ENCODE measurements at places on chromosomes 6 and 20.

- no peak for DNase-seq
Observed at GRCh38 chr20:25619514-25619913, 4.3 kb downstream of the NANP start.

- DNase-seq: no peak
Observed at GRCh38 chr20:64053841-64054661, 4.6 kb upstream of the SOX18 start.

DNA sequence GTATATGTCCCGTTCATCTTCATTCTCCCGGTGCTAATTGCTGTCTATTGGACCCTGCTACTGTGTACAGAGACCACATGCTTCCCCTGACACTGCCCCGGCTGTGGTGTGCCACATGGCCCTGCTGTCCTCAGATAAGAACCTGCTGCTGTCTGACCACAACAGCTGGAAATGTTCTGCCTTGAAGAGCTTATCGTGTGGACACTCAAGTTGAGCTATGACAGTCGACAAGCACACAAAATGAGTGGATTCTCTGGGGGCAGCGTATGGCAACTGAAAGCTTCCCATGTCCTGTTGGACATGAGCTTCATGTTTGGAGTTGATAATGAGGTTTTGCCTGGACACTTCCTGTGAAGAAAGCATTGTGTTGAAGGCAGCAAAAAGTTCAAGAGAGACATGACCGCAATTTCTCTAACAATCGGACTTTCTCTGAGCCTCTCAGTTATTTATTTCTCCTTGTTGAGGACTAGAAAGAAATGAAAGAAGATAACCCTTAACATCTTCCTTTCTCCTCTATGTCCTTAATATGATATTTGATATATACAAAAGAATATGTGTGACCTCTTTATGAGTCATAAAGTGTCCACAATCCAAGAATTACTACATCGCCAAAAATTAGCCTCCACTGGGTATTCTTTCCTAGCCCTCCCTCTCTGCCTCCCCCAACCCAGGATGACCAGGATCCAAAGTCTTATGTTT lies 187.1 kb upstream of the TCF21 start:
- peak; percentile 12 for DNase-seq

- no peak for DNase-seq
Observed at GRCh38 chr20:60256811-60257210, 298.6 kb downstream of the CDH26 start.

- peak; percentile 77 for DNase-seq
Observed at GRCh38 chr20:5535125-5535756, 215.0 kb upstream of the SHLD1 start.

GRCh38 chr6:36847991-36848390 lies 8.7 kb upstream of the CPNE5 start:
- no peak for DNase-seq

DNA sequence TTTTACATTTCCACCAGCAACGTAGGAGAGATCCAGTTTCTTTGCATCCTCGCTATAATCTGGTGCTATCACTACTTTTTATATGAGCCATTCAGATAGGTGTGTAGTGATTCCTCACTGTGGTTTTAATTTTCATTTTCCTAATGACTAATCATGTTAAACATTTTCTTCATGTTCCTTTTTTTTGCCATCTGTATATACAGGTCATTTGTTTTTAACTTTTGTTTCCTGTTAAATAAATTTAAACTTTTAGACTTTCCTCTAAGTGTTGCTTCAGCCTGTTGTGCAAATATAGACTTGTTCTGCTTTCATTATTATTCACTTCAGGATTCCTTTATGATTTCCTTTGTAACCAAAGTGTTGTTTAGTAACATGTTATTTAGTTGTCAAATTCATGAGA lies 697.4 kb downstream of the PTPRT start:
- no peak for DNase-seq

GRCh38 chr20:23404196-23404595 lies 17.1 kb downstream of the NAPB start:
- peak; percentile 30 for DNase-seq

DNA sequence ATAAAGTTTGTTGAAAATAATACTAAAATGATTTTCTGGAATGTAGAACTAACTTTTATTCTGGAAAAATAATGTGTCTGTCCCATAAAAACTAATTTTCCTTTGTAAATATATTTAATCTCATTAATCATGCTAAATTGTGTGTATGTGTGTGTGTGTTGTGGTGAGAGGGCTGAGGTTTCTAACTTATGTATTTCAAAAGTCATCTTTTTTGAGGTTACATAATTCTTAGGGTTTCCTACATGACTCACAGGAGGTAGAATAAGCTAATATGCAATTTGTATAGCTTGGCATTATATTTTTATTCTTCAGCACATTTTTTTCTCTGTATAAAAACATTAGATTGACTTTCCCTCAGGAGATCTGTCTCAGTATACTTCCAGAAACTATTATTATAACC lies 64.1 kb upstream of the CLVS2 start:
- DNase-seq: no peak

DNA sequence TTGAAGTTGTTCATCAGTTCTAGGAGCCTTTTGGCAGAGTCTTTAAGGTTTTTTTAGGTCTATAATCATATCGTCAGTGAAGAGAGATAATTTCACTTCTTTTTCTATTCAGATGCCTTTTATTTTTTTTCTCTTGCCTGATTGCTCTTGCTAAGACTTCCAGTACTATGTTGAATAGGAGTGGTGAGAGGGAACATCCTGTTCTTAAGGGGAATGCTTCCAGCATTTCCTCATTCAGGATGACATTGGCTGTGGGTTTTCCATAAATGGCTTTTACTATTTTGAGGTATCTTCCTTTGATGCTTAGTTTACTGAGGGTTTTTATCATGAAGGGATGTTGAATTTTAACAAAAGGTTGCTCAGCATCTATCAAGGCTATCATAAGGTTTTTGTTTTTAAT lies 109.5 kb downstream of the CLVS2 start:
- DNase-seq: no peak

- peak; percentile 44 for DNase-seq
Observed at GRCh38 chr20:51036827-51037531, 14.1 kb upstream of the KCNG1 start.

DNA sequence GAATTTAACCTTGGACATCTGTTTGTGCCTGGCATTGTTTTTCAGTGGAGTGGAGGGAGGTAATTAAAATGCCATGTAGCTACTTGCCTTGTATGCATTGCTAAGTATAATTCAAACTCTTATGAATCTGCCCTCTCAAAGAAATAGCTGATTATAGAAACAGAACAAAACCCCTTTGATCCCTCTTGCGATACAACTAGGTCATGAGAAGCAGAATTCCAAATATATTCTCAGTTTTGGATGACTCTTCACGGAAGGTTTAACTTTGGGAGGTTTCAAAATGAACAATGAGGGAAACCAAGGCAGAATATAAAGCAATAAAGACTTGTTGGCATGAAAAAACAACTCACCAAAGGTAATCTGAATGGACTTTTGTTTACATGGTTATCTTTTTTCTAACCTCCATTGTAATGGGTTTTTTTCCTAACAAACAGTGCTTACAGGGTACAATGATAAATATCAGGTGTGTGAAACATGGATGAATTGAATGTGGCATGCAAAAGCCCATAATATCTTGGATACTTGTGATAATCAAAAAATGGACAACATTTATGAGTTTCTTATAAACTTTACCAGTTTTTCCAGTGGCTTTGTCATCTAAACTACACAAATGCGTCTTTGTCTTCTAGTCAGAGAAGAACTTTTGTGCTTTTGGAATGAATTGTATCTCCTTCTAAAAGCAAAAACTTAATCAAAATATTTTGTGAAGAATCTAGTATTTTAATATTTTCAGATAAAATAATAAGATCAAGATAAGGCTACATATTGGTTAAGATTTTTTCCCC lies 15.7 kb upstream of the HEY2 start:
- no peak for DNase-seq

- DNase-seq: peak; percentile 51
Observed at GRCh38 chr6:147361311-147361981, 147.0 kb upstream of the SAMD5 start.

DNA sequence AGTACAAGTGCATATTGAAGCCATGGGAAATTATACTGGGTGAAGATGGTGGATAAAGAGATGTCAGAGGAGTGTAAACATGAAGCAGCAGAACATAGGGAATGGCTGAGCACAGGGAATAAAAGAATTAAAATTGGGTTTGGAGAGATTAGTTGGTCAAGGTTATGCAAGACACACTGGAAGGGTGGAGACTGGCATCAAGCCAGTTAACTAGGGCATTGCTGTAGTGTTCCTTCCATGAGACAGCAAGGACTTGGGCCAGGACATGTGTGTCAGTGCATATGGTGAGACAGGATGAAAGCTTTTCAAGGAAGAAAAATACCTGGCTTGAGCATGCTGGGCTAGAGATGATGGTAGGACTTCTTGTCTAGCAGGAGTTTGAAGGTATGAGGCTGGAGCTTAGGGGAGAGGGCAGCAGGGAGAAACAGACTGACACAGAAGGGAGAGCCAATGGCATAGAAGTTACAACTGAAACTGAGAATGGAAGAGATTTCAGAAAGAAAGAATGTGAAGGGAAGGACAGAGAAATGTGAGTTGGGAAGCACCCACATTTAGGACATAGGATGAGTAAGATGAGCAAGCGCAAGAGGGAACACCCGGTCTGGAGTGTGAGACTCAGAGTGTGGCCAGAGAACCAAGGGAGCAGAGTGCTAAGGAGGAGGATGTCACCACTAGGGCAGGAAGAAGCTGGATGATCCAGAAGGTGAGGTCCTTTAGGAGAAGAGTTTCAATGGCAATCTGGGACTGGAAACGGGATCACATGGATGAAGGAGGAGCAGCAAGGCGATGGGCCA lies 14.5 kb upstream of the TMEM170B start:
- peak; percentile 6 for DNase-seq

DNA sequence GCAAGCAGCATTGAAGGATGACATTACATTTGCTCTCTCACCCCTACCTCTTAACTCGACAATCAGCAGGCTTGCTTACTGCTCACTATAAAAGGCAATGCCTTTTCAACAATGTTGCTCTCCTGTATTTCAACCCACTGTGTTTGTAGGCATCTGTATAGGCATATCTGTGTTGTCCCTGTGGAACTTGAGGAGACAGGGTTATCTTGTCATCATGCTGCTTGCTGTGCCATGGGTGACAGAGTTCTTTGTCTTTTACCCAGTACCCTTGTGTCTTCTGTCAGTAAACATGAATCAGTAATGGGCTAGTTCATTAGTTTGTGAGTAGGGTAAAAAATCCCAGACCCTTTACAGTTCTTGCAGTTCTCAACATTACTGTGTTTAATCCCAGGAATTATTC lies 25.2 kb downstream of the PHF3 start:
- no peak for DNase-seq

DNA sequence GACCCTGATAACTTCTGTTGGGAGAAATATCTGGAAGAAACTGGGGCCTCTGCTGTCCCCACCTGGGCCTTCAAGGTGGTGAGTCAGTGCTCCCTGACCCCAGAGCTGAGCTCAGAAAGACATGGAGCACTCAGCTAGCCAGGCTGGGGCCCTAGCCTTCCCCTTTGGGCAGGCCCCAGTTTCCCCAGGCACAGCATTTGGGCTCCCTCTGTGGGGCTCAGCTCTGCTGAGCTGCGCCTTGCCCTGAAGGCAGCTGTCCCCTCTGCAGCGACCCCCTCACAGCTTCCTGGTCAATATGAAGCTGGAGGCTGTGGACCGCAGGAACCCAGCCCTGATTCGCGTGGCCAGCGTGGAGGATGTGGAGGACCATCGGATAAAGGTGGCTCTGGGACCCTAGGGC lies 24.8 kb upstream of the SGK2 start:
- no peak for DNase-seq

- DNase-seq: no peak
Observed at GRCh38 chr6:43593938-43594337, 18.0 kb downstream of the POLH start.

DNA sequence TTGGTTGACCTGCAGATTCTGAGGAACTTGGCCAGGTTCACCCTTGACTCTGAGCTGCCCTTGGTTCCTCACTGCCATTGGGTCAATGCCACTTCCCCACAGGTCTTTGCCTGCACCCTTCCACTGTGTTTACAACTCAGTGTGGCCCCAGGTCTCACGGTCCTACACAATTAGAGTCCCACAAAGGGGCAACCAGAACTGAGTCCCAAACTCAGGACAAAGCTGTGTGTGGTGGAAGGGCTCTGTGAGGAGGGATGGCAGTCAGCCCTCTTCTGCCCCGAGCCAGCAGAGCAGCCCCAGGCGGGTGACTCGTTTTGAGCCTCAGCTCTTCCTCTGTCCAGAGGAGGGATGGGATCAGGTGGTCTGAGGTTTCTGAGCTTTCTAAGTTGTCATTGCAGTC lies 69.5 kb downstream of the NPEPL1 start:
- no peak for DNase-seq

- DNase-seq: no peak
Observed at GRCh38 chr20:1527923-1528322, 29.6 kb downstream of the SIRPD start.

DNA sequence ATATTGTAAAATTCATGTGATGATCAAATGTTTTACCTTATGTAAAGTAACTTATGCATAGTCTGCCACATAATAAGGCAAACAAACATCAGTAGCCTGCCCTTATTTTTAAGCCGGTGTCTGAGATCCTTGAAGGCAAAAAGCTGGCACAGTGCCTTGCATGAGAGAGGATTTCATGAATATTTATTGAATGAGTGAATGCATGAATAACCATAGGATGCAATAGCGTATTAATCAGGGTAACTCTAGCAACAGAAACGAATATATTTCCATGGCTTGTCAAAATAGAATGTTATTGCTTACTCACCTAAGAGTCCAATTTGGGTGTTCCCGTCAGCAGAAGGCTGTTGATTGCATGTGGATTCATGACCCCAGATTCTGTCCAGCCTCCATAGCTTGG lies 34.9 kb downstream of the BTBD3 start:
- no peak for DNase-seq

DNA sequence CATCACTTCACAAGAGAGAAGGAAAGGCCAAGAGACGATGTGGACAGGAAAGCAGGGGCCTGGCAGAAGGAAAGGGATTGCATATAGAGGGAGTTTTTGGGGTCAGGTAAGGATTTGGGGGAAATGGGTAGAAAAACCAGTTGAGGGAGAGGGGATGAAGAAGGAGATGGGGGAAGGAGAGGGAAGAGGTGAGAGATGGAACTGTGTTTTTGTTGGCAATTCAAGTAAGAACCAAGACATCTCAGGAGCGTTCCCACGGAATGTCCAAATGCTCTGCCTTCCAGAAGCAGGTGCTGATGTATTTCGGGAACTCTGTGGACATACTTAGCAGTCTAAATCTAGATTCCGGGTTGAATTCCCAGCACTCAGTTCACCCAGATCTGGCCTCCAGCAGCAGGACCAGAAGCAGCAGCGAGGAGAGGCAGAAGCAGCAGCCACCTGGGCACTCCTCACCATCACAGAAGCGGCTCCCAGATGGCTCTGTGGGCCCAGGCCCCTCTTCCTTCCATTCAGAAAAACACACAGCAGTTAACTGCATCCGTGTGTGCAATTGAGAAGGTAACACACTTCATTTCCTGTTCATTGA lies 88.8 kb downstream of the DZANK1 start:
- DNase-seq: no peak

DNA sequence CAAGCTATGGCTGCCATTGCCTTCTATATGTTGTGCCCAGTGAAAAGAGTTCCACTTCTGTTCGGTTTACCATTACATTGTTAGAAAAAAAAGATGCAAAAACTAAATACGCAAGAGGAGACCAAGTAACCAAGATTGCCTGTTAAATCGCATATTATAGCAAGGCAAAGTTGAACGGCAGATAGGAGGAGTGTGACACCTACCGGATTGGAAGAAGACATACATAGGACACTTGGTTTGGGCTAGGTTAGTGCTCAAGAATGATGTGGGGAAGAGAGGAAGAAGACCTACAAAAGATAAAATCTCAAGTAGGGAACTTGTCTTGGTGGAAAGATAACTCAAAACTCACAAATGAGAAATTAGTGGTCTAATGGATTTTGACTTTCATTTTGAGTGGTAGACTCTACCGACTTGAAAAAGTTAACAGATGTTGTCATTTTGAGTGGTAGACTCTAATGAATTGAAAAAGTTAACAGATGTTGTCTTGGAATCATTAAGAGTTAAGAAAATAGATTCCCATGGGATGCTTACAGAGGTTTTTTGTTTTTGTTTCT lies 95.5 kb downstream of the F13A1 start:
- DNase-seq: no peak
